ENCODE measurements at places on chromosomes 1 and 21. TPM values are rescaled to one million over a fixed set of nuclear protein-coding genes. Genes with fewer than 3 reads are reported as not detected.

Gene FAM78B
- total RNA-seq: 4.9 TPM

Gene CHI3L2
- 0.52 TPM for total RNA-seq

Gene BGLAP
- 2.0 TPM for total RNA-seq

Gene MYOC
- total RNA-seq: not detected

Gene RGSL1
- total RNA-seq: not detected

Gene MAP10
- total RNA-seq: 1.5 TPM

Gene MROH7
- total RNA-seq: 0.71 TPM

Gene TMPRSS2
- 13.1 TPM for total RNA-seq

Gene JAM2
- not detected for total RNA-seq

Gene WNT4
- 2.4 TPM for total RNA-seq

Gene OSCP1
- 3.0 TPM for total RNA-seq
